Posterior vena cava (tissue), 2 donors: ENCODE measurements at places on chromosomes 12 and 14.

GRCh38 chr14:78904094-78904493 is 733.9 kb downstream of the NRXN3 start:
- no peak for DNase-seq

GRCh38 chr12:49347311-49348193 is 864 bp downstream of the DNAJC22 start:
- peak; percentile 91 for DNase-seq

GRCh38 chr14:67428501-67429031 is 16.6 kb upstream of the PLEK2 start:
- DNase-seq, result peak; percentile 10

DNA sequence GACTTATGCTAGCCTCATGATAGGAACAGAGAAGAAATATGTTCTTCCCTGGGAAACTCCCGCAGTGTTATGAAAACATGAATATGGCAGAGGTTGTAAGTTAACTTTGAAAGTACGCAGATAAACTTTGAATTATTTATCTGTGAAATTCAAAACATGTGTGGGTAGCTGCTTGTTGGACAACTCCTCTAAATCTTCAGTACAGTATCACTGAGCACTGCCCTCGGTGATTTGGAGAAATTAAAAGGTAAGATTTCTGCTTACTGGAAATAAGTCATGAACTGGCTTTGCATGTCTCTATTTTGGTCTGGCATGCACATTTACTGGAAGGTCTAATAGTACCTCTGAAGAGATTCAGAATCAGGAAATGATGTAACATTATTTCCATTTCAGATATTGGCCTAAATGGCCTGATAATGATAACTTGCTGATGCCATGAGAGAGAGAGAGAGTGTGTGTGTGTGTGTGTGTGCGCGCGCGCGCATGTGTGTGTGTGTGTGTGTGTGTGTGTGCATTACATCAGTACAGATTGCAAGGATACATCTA is 1441.9 kb upstream of the FLRT2 start:
- no peak for DNase-seq

DNA sequence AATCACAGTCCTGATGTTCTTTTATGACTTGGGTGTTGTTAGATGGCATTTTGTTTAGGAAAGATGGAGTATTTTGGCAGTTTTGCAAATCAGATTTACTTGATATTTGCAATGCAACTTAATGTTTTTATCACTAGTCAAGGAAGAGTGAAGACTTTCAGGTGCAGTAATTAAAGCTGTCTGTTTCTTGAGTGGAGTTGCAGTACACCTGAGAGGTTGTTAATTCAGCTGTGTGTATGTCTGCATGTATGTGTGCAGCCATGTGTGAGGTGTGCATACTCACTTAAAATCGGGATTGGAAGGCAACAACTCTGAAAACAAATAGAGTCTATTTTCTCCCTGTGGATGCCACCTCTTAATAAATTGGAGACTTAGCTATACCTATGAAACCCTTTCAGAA is 94.5 kb downstream of the RMST start:
- DNase-seq, result no peak

DNA sequence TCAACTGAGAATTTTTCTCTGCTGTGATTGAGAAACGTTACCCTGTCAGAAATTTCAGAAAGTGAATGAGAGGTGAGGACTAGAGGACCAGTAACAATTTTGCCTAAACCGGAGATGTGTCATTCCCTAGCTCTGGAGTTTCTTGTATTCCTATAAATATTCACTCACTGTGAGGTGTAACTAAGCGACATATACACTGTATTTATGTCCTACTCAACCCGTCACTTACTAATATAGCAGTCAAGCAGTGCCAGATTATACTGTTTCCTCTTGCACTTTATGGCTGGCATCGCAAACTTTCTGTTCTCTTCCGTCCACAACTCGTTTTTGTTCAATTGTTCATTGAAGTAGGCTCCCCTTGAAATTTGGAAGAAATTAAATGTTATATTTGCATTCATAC is 192.9 kb downstream of the NOVA1 start:
- DNase-seq, result no peak

DNA sequence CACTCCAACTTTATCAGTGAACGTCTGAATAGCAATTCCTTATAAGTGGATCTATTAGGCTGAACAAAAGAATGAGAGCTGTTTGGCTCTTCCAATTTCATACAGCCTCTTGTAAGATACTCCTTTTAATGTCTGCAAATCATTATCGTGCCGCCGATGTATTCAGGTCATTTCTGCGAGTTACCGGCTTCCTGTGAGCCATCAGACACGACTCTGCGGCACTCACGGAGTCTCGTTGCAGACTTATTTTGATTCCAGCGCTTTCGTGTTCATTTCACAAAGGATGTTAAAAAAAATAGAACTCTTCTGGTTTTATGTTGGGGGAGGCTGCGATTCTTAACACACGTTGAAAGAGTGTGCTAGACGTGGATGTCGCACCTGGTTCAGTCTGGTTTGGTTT is 106.6 kb downstream of the GLT1D1 start:
- DNase-seq, result no peak

DNA sequence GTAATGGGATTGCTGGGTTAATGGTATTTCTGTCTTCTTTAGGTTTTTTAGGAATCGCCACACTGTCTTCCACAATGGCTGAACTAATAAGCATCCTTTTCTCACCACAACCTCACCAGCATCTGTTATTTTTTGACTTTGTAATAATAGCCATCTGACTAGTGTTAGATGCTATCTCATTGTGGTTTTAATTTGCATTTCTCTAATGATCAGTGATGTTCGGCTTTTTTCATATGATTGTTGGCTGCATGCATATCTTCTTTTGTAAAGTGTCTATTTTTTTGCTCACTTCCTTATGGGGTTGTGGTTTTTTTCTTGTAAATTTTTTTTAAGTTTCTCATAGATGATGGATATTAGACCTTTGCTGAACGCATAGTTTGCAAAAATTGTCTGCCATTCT is 377.9 kb downstream of the GALC start:
- DNase-seq, result no peak

DNA sequence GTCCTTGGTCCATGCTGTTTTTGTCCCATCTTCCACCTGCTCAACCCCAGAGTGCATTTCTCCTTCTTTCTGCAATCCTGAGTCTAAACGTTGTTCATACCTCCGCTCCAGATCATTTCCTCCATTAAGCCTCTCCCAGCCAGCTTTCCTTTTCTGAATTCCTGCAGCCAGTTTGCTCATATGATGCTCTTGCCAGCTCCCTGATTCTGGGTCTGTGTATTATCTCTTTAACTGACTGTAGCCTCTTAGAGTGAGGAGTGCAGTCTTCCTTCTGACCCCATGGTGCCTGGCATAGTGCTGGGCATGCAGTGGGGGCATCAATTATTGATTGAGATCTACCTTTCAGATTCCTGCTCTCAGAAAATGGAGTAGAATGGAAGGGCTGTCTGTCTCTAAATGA is 11.5 kb upstream of the TBPL2 start:
- no peak for DNase-seq

GRCh38 chr12:121145221-121145620 is 12.5 kb downstream of the P2RX7 start:
- DNase-seq, result no peak

DNA sequence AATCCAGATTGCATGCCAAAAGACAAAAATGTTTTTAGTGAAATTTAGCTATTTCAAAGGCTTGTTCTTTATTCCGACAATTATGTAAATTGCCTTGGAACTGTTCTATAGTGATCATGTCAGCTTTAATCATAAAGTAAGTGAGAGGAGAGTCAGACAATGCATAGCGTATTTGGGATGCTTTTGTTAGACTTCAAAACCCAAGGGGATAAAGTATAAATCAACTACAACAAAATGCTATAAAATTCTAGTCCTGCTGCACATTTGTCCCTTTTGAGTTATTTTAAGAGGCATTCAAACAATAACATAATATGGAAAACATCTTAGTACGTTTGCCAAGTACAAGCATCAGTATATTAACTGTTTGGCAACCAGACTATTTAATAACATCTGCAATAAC is 11.3 kb downstream of the RTRAF start:
- DNase-seq, result no peak

DNA sequence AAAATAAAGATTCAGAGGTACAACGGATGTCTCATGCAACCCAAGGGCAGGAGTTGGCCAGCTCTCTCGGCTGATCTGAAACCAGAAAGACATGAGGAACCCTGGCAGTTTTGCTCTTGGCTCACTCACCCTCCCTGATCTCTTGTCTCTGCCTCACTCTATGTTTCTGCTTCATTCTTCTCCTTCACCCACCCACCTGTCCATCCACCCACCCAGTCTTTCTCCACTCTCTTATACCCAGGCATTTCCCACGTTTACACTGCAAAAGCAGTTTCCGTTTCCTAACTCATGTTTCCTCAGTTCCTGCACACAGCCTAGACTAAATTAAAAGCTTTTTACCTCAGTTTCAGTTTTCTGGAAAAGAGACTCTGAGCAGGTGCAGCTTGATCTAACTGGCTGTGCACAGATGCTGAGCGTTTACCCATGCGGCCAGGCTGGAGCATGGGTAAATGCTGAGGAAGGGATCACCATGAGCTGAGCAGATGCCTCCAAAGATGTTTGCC is 157.6 kb downstream of the PRKCH start:
- DNase-seq, result no peak

GRCh38 chr12:28708918-28709371 is 440.1 kb upstream of the FAR2 start:
- DNase-seq, result no peak

DNA sequence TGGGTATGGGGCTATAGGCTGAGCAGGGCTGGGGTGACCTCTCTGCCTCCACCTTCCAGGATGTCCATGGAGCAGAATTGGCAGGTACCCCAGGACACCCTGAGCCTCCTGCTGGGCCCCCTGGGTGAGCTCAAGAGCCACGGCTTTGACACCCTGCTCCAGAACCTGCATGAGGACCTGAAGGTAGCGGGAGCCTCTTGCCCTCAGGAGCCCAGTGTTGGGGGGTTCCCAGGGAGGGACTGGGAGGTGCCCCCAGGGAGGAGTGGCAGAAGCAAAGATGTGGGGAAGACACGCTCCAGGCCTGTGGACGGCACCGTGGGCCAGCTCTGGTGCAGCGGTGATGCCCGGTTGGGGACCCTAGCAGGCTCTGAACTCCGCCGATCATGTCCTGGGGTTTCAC is 8.3 kb downstream of the TNFAIP2 start:
- no peak for DNase-seq

DNA sequence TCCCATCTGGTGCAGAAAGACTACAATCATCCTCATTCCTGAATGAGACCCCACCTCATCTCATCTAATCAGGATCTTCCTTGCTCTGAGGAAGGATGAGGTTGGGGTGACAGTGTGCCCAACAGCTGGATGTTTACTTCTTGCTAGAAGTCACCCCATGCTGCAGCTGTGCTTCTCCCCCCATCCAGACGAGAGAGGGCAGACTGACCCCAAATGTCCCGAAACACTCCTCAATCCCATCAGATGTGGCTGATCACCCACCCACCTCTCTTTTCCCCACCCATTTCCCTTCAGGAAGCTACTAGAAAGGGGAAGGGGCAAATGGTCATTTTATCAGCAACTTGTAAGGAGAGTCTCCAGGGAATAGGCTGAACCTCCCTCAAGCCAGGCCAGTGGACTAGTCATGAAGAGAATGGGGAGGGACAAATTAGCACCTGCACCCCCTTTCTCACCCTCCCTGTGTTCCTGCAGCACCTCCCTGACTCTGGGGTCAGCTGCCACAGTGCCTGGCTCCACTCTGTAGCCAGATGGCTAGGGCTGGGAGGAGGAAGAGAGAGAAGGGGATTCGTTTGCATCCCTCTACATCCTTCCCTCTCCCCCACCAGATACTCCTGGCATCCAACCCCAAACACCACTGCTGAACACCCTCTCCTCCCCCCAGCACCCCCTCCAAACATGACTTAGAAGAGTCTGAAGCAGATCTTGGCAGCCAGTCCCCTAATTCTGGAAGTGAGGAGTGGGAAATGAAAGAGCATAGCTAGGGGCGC is 2.8 kb upstream of the BAZ2A start:
- DNase-seq, result no peak

- DNase-seq, result no peak
These were observed 4.9 kb downstream of the ERGIC2 start for GRCh38 chr12:29376118-29376517.

- DNase-seq, result peak; percentile 80
These were observed 70.0 kb upstream of the GALNT9 start for GRCh38 chr12:132399092-132400010.

DNA sequence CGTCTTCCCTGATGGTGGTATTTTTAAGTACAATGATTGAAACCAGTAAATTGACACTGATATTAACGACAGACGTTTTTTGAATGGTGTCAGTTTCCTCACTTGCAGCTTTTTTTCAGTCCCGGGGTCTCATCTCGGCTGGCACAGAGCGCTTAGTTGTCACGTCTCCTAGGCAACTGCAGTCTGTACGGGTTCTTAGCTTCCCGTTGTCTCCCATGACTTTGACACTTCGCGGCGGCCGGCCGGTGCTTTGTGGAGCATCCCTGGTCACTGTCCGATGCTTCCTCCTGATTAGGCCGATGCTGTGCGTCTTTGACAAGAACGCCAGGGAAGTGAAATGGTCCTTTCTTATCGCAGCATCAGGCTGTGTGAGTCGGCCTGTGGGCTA is 67.4 kb downstream of the ADGRD1 start:
- no peak for DNase-seq

DNA sequence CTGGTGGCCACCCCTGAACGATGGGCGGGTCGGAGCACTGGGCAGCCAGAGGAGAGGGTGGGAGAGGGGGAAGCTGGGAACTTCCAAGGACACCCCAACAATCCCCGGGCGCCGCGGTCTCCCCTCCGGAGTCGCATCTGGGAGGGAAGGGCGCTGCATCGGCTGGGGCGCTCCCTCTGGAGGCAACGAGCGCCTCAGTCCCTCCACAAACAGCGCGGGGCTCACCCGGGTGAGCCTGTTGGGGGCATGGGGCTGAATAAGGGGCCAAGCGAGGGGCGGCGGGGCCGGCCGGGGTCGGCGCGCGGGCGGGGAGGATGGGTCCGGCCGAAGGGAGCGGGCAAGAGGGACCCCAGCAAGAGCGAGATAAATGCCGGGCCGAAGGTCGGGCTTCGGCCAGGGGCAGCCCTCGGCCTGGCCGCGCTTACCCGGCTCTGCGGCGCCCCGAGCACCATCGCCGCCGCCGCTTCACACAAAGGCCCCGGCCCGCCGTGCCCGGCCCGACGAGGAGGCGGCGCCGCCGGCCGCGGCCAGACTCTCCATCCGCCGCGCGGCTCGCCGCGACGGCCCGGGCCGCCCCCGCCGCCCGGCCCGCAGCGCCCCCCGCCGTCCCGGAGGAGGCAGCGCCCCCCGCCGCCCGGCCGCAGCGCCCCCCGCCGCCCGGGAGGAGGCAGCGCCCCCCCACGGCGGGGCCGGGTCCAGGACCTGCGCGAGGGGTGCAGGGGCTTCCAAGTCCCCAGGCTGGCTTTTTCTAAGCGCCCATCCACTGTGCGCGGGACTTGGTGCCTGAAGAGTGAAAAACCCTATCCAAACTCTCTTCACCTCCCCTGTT is at the start of gene ZBTB39:
Gene ZBTB39, minus strand, starts transcription at position 567 of the 829 bp plus-strand sequence. CDS start 1,629 bp downstream, outside the sequence.
- peak; percentile 85 for DNase-seq
